Epithelial cell of prostate (primary cell): ENCODE measurements at places on chromosomes 3 and 15.

GRCh38 chr15:56871185-56871584 lies 47.3 kb upstream of the TCF12 start:
- DNase-seq, result no peak

GRCh38 chr15:52436981-52437380 lies 91.7 kb downstream of the MYO5A start:
- no peak for DNase-seq

DNA sequence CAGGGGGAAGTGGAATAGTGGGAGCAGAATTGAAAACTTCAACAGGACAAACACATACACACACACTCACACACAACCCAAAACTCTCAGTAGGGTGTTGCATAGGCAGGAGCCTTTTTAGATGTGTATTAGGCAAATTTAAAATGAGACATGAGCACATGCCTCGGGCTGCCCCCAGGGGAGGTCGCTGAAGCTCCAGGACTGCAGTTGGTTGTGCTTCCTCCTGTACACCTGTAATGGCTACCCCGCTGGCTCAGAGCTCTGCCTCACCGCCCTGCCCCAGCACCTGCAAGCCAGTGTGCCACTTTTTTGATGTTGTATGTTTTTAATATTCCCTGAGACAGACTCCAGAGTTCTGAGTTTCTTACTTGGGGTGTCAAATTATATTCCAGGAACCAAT lies 303.4 kb upstream of the NR2E3 start:
- no peak for DNase-seq

- DNase-seq, result no peak
Observed at GRCh38 chr3:100562224-100562857, 47.1 kb upstream of the ADGRG7 start.

DNA sequence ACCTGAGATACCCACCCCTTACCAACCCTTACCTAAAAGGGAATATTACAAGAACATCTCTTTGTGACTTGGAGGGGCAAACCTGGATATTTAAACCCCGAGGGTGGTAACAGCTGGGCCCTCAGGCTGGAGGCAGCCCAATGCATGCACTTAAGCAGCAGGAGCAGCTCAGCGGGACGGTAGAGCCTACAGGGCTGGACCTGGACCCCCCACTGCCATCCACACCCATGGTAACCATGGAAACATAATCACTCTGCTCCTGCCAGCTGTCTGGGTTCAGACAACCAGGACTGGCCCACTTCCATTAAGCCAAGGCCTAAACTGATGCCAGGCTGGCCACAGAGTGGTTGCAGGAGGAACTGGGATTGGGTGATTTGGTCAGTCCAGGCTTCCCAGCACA lies 52.8 kb downstream of the ETFA start:
- no peak for DNase-seq

DNA sequence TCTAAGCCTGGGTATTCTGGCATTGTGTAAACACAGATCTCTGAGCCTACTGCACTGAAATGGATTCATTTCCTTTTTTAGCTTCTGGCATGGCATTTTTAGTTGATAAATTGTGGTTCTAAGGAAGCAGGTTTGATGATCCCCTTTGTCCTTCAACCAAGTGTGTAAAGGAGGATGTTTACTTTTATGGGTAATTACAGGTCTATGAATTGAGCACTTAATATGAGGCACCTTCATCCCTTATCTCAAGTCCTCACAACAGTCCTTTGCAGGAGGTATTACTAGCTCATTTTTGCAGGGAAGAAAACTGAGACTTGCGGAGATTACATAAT lies 30.8 kb upstream of the ZBTB38 start:
- no peak for DNase-seq

DNA sequence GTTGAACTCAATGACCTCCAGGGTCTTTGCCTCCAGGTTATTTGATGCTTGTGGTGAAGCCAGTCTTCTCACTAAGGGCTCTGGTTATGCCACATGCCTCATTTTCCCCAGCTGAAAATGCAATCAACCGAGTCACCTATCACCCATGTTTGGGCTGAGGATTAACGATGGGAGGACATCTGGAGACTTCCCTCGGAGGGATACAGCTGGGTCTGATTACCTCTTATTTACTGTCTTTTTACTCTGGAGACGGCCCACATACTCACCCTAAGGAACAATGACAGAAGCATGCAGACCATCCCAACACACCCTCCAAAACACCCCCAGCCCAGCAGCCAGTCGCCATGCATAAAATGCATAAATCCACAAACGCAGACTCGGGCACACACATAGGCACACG lies 187.4 kb downstream of the OPA1 start:
- DNase-seq, result no peak

GRCh38 chr3:110495201-110495927 lies 576.3 kb upstream of the NECTIN3 start:
- peak; percentile 3 for DNase-seq

DNA sequence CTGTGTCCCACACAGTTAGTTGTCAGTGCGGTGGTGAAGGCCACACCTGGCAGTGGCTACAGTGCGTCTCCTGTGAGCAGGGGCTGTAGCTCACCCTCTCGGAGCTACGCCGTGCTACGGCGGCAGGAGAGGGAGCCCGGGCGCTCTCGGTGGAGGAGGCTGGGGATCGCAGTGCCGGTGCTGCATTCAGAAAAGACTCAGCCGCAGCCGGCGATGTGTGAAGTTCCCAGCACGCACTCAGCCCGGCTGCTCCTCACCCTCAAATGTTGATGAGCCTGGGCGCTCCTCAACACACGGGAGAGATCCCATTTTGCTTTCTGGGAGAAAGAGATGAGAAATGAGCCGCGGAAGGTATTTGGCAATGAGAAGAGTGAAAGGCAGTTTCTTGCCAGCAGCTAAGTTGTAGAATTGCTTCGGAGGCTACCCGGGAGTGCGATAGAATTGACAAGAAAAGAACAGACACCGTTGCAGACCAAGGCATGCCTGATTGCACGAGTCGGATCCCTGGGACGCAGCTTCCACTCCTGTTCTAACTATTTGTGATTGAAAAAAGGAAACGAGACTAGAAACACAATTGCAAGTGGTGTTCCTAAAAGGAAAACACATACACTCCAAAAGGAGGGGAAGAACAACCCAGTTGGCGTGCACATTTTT lies at the start of gene UNC13C:
UNC13C (plus strand) TSS at position 189 of the 654 bp plus-strand sequence. CDS start 34,463 bp downstream, outside the sequence.
- no peak for DNase-seq

- no peak for DNase-seq
Observed at GRCh38 chr3:156323466-156323865, 203.1 kb downstream of the KCNAB1 start.

DNA sequence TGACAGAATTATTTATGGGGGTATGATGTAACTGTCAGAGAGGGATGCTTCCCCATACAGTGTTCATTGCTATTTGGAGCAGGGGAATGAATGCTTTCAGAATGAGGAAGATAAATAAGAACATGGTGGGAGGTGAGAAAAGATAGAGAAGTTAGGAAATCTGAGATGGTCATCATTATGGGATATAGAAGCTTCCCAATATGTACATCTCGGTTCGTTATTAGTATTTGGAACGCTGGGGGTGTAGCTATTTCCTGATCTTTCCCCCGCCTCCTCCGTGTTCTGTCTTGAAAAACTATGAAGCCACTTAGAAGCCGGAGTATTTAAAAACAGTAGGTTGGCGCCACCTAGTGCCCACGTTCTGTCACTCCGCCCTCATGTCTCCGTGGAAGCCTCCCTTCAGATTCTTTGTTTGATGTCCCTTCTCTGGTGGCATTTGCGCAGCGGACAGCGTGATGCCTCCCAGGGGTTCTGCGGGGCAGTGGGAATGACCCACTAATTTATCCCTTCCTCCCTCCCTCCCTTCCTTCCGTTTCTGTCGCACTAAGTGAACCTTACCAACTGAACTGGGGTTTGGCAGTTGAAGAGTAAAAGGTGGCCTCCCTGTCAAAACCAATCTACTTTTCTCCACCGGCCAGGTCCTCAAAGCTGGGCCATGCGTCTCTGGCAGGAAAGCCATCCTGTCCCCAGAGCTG lies 184.5 kb downstream of the FEZF2 start:
- peak; percentile 8 for DNase-seq

DNA sequence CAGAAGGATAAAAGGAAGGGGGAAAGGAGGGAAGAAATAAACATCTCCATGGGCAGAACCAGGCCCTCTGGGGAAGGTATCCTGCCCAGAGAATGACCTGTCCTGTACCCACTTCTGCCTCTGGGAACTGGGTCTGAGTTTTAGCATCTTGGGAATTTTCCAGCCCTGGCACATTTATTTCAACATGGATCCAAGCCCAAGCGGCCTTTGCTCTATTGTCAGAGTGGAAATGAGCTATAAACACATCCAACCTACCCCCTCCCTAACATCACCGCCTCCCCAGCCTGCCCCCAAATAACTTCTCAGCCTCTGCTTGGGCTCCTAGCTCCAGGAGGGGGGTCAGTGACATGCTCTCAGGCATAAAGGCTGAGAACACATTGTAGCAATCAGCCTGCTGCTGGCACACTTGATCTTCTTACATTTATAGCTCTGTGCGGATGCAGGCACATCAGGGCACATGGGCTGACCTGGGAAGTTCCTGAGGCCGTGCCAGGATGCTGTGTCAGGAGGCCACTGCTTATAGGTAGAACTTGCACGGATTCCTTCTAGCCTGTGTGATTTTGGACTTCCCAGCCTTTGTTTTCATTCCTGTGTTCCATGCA lies 4.6 kb upstream of the OXTR start:
- no peak for DNase-seq

DNA sequence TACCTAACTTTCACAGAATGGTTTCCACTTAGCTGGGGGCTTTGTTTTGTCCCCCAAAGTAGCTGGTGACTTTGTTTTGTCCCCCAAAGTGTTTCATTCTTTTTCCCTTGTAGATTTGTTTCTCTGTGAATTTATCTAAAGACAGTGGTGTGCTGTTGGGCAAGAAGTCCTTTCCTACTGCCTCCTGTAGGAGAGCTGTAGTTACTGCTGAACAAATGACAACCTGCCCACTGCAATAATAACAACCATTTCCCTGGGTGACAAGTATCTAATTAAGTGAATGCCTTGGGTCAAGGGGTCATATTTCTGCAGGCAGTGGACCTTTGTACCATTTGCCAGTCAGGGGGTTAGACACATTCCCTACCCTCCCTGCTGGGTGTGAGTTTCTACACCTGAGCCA lies 125.4 kb upstream of the BFSP2 start:
- DNase-seq, result no peak

DNA sequence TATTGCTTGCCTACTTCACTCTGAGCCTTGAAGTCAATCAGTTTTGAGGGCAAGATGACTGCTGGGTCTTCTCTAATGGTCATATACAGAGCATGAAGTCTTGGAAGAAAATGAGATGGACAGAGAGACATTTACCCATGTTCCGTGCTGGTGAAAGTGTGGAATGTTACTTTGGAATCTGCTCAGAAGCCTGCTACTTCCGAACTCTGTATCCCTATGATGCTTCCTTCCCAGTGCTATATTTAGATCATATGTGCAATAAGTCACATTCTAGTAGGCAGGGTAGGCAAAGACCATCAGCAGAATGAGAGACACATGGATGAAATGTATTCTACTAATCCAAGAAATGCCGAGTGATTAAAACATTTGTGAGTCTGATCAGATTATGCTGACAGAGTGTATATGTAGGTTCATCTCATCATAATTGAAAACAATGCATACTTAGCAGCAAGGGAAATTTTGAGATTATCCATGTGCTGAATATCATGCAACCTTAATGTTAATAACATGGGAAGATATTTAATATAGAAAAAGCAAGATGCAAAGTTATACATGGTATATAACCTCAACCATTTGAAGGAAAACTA lies 60.5 kb downstream of the RAB7A start:
- DNase-seq, result no peak

GRCh38 chr15:62320259-62320658 lies 155.2 kb upstream of the C2CD4B start:
- no peak for DNase-seq
